ENCODE measurements at places on chromosomes 11 and 22.

DNA sequence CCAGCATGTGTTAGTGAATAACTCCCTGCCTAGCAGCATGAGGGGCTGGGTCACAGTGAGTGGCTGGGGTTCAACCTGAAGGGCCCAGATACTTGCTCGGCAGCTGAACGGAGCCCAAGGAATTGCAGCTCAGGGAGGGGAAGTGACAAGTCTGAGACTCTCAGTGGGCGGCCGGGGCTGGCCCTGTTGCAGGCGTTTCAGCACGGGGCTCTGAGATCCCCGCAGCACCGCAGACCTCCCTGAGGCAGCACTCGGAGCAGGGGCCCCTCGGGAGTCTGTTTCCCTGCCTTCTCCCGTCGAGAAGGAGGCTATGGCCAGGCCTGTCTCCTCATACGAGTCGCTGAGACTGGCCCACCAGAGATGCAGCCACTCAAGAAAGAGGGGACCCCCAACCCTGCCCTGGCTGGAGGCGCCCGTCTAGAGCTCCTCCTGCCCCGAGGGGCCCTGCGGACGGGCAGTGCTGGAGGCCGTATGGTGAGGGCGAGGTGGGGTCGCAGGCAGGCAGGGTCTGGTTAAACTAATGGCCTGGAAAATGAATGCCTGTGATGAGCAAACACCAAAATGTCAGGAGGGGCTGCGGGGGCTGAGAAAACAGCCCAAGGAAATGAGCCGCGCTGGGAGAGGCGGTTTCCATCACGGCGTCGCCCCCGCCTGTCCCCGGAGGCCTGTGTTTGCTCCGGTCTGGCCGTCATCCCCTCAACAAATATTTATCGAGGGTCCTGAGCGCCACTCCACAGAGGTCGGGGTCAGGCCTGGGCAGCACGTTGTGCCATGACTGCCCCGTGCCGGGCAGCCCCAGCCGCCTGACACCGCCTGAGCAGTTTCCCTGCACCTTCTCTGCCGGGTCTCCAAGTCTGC lies 9.3 kb downstream of the TSSC4 start:
- DNase-seq = no peak

GRCh38 chr11:35139722-35140282 lies 831 bp downstream of the CD44 start:
- no peak for DNase-seq

GRCh38 chr11:39190751-39191150 lies 2268.7 kb downstream of the LRRC4C start:
- DNase-seq = no peak

GRCh38 chr11:46075928-46076327 lies 45.3 kb downstream of the PHF21A start:
- DNase-seq = no peak

- no peak for DNase-seq
Observed at GRCh38 chr11:62880231-62880802, 379 bp upstream of the SLC3A2 start.

DNA sequence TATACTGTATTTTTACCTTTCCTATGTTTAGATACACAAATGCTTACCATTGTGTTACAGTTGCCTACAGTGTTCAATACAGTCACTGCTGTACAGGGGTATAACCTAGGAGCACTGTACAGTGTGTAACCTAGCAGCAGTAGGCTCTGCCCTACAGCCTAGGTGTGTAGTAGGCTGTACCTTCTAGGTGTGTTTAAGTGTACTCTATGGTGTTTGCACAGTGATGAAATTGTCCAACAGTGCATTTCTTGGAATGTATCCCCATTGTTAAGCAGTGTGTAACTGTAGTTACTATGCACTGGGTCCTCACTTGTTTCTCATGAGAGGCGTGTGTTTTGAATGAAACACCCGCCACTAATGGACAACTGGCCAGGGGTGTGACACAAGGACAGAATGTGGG lies 269.0 kb downstream of the OPCML start:
- DNase-seq = no peak

DNA sequence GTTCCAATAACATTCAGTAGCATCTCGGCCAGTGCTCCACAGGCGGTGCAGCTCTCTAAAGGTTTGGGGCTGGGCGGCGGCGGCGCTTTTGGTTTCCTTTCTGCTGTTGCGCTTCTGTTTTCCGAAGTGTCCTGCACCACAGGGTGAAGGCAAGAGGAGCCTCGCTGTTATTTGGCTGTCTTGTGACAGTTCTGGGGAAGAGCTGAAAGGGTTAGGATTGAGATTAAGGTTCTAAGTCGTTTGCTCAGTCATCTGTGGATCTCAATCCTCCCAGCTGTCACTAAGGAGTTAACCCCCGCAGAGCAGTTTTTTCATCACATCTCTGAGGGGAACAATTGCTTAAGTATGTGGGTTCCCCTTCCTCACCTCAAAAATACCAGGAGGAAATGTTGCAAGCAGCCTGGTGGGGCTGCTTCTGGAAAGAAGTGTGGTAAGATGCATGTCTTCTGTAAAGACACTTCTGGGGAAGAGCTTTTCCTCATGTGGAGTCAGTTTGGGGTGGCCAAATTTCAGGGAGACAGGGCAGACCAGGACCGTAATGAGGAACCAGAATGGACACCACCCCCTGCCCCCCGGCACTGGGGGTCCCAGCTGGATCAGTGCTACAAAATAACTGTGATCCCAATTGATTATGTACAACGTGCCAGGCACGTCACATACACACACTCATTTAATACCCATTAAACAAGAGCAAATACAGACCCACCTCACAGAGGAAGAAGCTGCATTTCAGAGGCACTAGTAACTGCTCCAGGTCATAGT lies 14.2 kb downstream of the TMEM121B start:
- no peak for DNase-seq

- DNase-seq = peak; percentile 94
Observed at GRCh38 chr22:50526108-50526833, 873 bp upstream of the SCO2 start.

DNA sequence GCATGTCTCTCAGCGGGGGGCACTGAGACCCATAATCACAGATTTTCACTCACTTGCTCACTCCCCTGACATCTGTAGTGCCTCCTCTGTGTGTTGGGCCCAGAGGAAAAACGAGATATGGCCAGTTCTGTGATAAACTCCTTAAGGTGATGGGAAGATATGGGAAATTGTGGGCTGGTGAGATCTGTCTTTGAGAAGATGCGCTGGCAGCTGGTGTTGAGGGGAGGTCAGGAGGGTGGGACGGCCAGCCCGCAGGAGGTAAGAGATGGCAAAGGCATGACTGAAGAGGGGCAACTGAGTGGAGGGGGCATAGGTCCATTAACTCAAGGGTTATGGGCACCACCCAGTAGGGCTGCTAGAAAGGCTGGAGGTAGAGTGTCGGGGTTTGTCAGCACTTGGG lies 60.1 kb upstream of the CLTCL1 start:
- DNase-seq = no peak

- DNase-seq = no peak
Observed at GRCh38 chr11:40819230-40819629, 640.2 kb downstream of the LRRC4C start.

DNA sequence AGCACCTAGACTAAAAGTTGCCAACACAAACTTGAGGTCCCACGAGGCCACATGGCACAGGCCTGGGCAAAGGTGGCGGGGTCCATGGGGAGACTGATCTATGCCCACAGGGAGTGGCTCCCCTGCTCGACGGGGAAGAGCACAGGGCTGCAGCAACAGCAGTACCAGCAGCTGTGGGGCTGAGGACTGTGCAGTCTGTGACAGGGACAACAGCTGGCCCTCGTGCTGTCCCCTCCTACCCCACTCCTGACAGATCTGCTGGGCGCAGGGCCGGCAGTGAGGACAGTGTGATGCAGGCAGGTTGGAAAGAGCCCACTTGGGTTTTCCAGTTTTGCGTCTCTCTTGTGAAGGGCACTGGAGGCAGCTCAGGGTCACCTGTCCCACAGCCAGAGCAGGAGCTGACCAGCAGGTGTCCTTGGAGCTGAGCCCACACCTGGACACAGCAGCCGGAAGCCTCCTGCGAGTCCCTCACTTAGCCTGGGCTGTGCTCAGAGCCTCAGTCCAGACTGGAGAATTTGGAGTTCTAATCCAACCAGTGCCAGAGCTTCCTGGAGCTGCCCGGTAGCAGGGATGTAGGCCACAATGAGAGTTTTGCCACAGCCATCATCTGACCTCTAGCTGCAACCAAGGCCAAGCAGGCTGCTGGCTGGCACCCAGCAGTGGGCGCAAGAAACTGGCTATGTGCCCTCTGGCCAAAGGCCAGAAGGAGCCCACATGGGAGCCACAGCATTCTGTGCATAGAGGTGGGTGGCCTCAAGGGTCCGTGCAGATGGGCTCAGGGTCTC lies 3.6 kb upstream of the GAS2L1 start:
- peak; percentile 49 for DNase-seq

GRCh38 chr11:128047026-128047425 lies 540.3 kb downstream of the ETS1 start:
- DNase-seq = no peak

- no peak for DNase-seq
Observed at GRCh38 chr22:28674121-28674563, 5.5 kb downstream of the TTC28 start.

- DNase-seq = no peak
Observed at GRCh38 chr11:40292721-40293508, 1166.5 kb downstream of the LRRC4C start.

DNA sequence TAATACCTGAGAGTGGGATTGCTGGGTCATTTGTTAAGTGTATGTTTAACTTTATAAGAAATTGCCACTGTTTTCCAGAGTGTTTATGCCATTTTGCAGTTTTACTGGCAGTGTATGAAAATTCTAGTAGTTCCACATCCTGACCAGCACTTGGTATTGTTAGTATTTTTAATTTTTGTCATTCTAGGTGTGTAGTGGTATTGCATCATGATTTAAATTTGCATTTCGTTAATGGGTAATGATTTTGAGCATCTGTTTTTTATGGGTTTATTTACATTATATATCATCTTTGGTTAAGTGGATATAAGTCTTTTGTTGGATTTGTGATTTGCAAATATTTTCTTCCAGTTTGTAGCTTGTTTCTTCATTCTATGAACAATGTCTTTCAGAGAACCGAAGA lies 34.7 kb downstream of the PDE3B start:
- no peak for DNase-seq

DNA sequence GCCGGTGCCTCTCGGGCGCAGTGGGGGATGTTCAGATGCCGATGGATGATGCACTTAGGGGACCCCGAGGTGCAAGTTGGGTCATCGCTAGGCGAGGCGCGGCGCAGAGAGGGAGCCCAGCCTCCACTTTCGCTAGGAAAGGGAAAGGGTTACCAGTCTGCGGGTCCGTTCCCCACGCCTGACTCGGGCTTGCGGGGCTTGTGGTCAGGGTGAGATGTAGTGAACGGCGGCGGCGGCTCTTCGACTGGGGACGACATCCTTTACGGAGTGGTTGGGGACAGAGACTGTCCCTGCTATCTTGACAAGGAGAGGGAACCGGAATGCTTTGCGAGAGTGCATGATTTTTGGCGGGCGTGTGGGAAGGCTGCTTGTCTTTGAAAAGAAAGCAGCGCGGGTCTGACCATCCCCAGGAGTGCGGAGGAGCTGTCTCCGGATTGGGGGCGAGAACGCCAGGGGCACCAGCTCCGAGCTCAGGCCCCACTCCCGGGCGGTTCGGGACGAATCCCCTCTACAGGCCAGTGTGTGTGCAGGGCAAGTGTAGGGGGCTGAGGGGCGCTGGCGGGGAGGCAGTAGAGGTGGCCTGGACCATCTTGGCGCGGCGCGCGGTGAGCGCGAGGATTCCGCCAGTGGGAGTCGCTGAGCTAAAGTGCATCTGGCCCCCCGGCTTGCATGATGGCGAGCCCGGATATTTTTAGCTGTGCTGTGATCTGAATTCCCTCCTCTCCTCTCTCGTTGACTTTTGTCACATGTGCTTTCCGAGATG lies 1.1 kb downstream of the FAT3 start:
- no peak for DNase-seq

- no peak for DNase-seq
Observed at GRCh38 chr11:121467965-121468364, 15.2 kb upstream of the SORL1-AS1 start.

GRCh38 chr11:116742104-116742503 lies 30.7 kb downstream of the BUD13 start:
- DNase-seq = no peak

- peak; percentile 62 for DNase-seq
Observed at GRCh38 chr11:120212926-120213325, 2.1 kb downstream of the OAF start.

- no peak for DNase-seq
Observed at GRCh38 chr11:94760296-94760695, 7.9 kb upstream of the AMOTL1 start.

GRCh38 chr11:110032259-110032658 lies 60.9 kb upstream of the ZC3H12C start:
- no peak for DNase-seq

- DNase-seq = no peak
Observed at GRCh38 chr11:128472128-128473089, 114.9 kb downstream of the ETS1 start.

DNA sequence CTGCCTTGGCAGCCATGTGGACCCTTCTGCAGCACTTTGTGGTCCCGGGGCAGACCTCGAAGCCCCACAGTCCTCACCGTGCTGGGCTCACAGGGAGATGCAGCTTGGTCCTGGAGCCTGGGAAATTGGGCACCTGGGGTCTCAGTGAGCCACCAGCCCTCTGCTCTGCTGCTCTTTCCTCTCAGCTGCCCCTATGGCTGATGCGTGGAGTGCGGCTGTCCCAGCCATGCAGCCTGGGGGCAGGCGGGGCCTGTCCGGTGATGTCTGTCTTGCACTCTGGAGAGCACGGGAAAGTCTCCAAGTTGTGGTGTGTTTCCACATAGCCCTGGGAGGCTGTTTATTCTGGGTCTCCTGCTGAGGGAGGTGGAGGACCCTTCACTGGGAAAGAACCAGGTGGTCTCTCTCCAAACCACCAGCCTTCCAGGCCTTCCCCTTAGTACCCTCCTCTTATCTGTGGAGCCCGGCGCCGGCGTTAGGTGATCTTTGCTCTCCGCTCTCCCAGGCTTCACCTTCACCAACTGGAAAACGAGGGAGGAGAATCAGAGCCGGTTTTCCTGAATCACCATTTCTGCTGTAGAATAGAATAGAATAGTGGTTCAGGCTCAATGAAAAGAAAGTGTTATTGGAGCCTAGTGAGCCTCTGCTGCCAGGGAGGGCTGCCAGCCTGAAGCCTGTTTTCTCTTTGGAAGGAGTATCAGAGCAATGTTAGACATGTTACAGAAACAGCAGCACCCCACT lies 41.2 kb upstream of the GRAMD4 start:
- peak; percentile 72 for DNase-seq

DNA sequence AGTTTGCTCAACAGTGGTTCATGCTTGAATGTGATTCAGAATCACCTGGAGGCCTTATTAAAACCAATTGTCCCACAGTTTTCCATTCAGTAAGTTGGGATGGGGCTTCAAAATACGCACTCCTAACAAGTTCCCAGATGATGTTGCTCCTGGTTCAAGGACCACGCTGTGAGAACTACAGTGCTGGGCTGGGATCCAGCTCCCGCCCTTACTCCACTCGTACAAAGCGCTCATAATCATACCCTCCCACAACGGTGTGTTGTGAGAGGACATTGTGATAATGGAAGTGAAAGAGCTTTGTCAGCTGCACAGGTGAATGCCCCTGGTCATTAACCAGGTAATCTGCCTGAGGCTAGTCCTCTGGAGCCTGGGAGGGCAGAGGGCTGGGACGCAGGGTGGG lies 1.3 kb upstream of the CD82 start:
- DNase-seq = peak; percentile 72

DNA sequence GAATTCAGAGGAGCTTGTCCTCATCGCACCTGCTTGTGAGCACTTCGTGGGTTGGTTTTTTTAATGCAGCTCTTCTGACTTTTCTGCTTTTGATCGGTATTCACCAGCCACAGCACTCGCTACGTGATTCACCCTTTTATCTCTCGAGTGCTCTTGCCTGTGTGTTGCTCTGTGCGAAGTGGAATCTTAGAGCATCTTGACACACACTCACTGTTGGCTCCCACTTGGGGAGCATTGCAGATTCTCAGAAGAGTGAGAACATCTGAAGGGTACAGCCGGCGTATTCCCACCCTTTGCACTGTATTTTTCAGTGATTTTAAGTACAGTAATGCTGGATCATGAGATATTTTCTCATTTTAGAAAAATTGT lies 10.9 kb downstream of the TNNT3 start:
- no peak for DNase-seq
